Right kidney (tissue), 9 donors: ENCODE measurements at places on chromosomes 16 and 17.

- no peak for DNase-seq
Observed at GRCh38 chr17:36149296-36149820, 27.1 kb downstream of the TBC1D3B start.

DNA sequence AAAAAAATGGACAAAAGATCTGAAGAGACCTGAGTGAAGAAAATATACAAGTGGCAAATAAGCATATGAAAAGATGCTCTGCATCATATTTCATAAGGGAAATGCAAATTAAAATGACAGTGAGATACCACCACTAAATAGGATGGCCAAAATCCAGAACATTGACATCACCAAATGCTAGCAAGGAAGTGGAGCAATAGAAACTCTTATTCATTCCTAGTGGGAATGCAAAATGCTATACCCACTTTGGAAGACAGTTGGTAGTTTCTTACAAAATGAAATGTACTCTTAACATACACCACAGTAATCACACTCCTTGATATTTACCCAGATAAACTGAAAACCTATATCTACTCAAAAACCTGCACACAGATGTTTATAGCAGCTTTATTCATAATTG, 33.6 kb downstream of the DHRS7B start:
- DNase-seq, result no peak

DNA sequence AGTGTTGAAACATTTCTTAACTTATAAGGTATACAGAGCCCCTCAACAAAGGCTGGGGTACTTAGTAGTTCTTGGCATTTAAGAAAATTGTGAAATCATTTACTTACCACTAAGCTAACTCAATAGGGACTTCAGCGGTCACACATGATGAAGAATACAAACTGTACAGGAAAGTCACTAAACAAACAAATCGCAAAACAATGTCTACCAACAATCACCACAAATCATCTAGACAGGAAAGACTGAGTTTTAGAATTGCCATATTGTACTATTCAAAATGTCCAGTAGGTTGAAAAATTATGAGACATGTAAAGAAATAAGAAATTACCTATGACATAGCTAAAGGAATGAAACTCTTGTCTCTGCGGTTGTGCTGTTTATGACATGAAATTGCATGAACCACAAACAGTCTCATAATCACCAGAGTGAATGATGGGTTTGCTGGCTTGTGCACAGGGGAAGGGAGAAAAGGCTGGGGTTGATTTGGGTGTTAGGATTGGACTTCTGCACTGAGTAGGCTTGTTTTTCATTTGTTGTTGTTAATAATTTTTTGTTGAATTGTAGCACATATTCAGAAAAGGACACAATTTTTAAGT, 441.1 kb upstream of the MON1B start:
- DNase-seq, result no peak

DNA sequence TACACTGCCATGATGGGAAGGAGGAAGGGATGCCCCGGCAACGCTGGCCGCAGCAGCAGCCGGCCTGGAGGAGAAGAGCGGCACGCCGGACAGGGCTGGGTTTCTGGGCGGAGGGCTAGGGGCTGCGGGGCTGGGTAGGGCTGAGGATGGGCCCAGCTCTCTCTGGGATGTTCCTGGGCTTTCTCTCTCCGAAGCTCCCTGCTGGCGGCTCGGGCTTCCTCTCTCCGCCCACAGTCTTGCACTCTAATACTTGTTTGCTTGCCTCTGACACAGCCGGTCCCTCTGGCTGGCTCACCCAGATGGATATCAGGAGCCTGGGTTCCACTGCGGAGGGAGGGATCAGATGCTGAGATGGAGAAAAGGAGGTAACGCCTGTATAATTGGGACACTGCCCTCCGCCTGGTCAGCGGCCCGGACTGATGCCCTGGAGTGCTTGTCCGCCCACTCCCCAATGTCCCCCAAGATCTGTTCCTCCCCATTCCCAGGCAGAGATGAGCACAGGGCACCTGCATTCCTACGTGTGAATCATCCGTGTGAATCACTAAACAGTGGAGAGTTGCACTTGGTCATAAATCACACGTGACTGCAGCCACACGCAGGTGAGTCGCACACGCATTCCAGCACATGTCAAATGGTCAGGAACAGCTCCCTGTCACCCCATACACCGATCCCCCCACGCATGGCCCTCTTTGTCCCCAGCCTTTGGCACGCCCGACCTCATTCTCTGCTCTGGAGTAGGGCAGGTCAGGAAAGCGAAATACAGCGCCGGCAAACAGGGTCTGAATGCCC, at the start of gene ALOXE3:
Gene ALOXE3 (minus strand): TSS at position 535 of the 789 bp plus-strand sequence. CDS start 524 bp downstream, at position 11.
- DNase-seq, result peak; percentile 62

DNA sequence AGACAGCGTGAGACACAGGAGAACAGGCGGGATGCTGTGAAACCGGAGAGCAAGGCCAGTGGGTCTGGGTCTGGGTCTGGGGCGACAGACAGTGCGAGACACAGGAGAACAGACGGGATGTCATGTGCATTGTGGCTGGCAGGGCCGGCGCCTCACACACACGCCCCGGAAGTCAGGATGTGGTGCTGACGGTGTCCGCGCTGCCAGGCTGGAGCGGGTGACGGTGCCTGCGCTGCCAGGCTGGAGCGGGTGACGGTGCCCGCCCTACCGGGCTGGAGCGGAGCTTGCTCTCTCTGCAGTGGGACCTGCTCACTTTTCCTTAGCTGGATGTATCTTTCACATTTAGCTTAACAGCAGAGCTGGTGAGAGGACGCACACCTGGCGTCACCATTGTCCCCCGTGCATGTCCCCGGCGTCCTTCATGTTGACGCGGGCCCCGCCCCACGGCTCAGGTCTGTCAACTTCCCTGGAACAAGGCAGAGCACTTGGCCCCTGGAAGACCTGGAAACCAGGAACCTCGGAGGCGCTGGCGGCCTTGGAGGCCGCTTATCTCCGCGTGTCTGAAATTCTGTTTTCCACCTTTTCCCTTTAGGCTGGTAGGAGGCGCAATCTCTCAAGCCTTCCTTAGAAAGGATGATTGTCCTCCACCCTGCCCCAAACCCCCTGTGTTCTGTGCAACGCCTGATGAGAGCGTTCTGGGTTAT, 43.0 kb upstream of the ZNF750 start:
- no peak for DNase-seq

GRCh38 chr17:205817-206216, 24.4 kb upstream of the DOC2B start:
- DNase-seq, result no peak

GRCh38 chr17:42566215-42566882, 551 bp upstream of the MLX start:
- no peak for DNase-seq

GRCh38 chr17:9533441-9533840, 42.2 kb downstream of the STX8 start:
- DNase-seq, result no peak

DNA sequence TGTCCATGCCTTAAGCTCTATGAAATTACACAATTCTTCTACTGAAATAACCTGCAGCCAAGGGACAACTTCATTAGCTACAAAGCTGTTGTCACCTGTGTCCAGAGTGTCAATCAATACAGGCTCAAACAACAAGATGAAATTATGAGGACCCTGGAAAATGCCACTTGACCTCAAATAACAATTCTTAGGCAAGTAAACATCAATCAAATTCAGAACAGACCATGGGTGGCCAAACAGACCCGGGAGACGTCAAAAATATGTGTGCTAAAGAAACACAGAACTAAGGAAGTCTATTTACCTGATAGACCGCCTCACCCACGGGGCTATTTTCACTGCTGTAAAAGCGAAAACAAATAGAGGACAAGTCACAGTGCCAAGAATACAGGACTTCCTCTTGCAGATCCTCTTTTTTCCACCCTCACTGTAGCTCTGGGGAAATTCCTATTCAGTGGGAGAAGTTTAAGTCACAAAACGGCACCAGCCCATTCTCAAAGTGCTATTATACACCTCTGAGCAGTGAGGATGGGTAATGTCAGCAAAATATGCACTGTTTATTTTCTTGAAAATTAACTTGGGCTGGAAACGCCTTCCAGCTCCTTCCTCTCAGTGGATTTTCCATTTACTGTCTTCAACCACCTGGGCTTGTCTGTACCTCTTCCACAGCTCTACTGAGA, 2.7 kb downstream of the LITAF start:
- DNase-seq, result no peak

DNA sequence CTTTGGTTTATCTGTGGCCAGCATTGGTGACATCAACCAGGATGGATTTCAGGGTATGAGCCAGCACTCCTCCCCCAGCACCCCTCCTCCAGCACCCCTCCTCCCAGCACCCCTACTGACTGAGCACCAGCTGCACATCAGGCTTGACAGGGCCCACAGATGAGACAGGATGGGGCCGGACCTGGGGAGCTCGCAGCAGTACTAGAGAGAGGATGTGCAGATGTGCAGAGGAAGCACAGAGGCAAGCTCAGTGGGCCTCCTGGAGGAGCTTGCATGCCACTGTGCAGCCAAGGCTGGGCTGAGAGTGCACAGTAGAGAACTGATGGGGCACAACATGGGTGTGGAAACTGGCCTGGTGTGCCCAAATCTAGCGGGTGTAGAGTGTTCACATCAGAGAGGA, 16.2 kb downstream of the ITGA3 start:
- no peak for DNase-seq

GRCh38 chr17:55402374-55402773, 19.3 kb downstream of the MMD start:
- no peak for DNase-seq

DNA sequence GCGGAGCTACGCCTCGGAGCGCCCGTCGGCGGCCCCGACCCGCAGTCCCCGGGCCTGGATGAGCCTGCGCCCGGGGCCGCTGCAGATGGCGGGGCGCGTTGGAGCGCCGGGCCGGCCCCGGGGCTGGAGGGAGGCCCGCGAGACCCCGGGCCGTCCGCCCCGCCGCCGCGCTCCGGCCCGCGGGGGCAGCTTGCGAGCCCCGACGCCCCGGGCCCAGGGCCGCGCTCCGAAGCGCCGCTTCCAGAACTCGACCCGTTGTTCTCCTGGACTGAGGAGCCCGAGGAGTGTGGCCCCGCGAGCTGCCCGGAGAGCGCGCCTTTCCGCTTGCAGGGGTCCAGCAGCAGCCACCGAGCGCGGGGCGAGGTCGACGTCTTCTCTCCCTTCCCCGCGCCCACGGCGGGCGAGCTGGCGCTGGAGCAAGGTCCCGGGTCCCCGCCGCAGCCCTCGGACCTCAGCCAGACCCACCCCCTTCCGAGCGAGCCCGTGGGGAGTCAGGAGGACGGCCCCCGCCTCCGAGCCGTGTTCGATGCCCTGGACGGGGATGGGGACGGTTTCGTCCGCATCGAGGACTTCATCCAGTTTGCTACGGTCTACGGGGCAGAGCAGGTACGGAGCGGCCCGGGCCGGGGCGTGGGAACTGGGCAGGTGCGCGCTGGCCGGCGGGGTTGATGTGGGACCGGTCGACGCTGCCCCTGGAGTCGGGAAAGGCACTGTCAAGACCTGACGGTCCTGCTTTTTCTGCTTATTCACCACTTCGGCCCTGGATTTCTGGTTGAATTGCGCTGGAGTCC, 861 bp downstream of the RAB11FIP3 start:
- peak; percentile 63 for DNase-seq

GRCh38 chr17:51044976-51045375, 75.7 kb downstream of the SPAG9 start:
- DNase-seq, result peak; percentile 9

- DNase-seq, result no peak
Observed at GRCh38 chr16:66357523-66357928, 9.0 kb upstream of the CDH5 start.

- DNase-seq, result no peak
Observed at GRCh38 chr17:50575581-50576210, 15.2 kb downstream of the CACNA1G start.

GRCh38 chr16:54783226-54783625, 147.4 kb upstream of the IRX5 start:
- no peak for DNase-seq

- no peak for DNase-seq
Observed at GRCh38 chr16:17168181-17168580, 302.6 kb downstream of the XYLT1 start.

DNA sequence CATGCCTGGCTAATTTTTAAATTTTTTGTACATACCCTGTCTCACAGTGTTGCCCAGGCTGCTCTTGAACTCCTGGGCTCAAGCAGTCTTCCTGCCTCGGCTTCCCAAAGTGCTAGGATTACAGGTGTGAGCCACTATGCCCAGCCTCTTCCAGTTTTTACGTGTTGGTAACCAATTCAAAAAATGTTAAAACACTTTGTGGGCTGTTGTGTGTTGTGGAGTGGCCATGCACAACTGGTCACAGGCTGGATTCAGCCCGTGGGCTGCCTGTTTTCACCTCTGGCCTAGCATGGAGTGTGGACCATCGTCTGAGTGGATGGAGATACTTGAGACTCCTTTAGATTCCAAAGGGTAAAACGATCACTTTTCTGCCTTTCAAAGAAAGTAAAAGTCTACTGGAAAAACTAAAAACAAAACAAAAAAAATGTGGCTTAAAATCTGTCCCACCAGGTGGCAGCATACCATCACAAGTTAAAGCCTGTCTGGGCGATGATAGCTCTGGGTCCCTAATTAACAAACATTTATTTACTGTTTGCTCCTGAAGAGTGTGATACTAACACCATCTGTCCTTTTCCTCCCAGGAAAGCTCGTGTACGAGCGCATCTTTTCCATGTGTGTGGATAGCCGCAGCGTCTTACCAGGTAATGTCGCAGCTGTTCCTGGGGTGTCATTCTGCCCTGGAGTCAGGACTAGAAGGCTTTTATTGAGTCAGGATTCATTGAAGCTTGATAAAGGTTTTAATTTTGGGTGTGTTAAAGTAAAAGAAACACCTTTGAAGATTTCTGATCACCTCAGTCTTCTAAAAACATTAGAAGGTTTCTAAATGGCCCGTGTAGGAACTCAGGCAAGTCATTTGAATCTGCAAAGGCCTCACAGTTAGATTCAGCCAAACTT, 45.8 kb downstream of the VPS35L start:
- peak; percentile 37 for DNase-seq

DNA sequence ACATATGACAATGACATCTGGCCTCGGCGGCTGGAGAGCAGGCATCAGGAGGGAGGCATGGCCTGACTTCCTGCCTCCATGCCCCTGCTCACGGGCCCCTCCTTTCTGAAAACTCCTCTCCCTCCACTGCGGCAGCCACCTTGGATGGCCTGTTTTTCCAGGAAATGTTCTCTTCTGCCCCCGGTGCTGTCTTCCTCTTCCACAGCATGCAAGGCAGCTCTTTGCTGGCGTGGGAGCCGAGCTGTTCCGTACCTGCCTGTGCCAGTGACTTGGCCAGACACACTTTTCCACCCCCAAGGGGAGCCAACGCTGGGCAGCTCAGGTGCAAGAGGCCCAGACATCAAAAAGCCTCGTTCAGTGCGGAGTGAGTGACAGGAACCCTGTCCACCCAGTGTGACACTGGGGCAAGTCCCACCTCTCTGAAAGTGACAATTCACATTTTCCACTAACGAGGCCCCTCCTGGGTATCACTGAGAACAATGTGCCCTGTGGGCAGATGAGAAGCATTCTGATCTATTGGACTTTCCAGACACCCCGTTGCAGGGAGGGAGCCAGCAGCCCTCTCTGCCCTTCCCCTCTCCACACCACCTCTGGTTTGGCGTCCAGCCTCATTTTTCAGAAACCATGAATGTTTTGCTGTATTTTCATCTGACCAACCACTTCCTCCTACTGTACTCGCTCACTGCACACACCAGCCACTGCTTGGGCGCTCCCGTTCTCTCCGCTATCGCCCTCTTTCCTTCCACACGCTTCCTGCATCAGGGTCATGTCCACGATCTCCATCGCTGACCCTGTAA, 31.2 kb downstream of the NSMCE1 start:
- DNase-seq, result no peak

- DNase-seq, result no peak
Observed at GRCh38 chr16:67613808-67614207, 31.1 kb upstream of the CARMIL2 start.

GRCh38 chr17:56320443-56320842, 167.2 kb downstream of the ANKFN1 start:
- no peak for DNase-seq
